CMK (cell line): ENCODE measurements at places on chromosomes 2 and 18.

- no peak for DNase-seq
Observed at GRCh38 chr2:70962211-70962884, 16.1 kb upstream of the ANKRD53 start.

- DNase-seq: no peak
Observed at GRCh38 chr2:108377815-108378630, at the start of gene SULT1C4. TSS of gene SULT1C4 (plus strand) at chr2:108377954. CDS start at chr2:108378338, 384 bp downstream.

DNA sequence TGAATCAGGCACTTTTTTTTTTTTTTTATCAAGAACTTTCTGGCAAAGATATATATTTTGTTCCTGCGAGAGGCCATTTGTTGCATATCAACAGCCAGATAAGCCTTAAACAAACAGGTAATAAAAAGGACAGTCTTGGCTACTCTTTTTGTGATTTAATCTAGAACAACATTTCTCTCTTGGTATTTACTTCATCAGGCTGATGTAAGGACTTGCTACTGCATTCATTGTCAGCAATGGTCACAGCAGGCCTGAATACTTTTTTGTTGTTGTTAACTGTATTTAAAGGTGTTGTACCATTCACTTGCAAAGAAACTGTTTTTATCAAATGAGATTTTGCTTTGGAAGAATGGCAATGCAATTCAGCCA, 683.8 kb downstream of the IRS1 start:
- no peak for DNase-seq

DNA sequence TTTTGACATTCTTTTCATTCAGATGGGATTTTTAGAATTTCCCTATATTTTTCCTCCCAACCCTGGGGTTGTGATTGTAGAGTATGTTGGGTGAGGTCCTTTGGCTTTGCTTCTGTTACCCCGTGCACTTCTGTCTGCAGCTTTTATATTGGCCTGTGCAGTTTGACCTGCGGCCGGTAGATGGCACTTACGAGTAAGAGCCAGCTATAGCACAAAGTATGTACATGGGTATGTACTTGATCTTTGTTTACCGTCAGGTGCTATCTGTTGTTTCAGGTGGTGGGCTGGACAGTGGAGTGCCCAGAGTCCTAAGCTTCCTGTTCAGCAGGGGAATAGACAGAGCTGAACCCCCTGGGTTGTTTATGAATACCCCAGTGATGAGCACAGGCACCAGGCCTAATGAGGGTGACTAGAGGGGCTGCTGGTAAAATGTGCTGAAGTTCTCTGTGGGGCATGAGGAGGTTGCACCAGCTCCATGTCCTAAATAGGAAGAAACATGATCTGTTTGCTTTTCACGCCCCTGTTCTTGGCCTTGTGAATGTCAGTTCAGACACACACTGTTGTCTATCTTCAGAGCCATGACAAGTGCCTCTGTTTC, 58.9 kb upstream of the THUMPD2 start:
- peak; percentile 38 for DNase-seq

DNA sequence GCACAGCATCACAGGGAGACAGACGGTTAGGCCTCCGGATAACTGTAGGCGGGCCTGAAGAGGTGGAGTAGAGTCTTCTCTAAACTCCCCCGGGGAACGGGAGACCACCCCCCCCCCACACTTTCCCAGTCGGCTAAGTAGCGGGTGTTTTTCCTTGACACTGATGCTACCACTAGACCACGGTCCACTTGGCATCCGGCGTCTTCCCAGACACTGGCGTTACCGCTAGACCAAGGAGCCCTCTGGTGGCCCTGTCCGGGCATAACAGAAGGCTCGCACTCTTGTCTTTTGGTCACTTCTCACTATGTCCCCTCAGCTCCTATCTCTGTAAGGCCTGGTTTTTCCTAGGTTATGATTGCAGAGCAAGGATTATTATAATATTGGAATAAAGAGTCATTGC, 25.7 kb upstream of the NCL start:
- DNase-seq: no peak

- no peak for DNase-seq
Observed at GRCh38 chr18:51151185-51151567, 46.3 kb downstream of the MEX3C start.

- DNase-seq: no peak
Observed at GRCh38 chr2:11784747-11785610, 38.5 kb downstream of the LPIN1 start.

DNA sequence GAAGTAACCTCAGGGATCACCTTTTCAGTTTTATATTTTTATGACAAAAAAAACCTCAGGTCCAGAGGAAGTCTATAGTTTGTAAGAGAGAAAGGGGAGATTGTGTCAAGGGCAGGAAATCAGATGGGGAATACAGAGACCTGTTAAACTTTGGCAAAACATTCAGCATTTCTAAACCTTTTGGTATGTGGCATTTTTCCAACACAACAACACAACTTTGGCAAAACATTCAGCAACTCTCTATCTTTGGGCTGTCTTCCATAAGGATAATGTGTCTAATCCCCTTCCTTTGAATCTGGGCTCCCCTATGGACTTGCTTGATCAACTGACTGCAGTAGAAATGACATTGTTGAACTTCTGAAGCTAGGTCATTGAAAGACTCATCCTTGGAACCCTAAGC, 220.6 kb upstream of the CCDC68 start:
- DNase-seq: no peak

DNA sequence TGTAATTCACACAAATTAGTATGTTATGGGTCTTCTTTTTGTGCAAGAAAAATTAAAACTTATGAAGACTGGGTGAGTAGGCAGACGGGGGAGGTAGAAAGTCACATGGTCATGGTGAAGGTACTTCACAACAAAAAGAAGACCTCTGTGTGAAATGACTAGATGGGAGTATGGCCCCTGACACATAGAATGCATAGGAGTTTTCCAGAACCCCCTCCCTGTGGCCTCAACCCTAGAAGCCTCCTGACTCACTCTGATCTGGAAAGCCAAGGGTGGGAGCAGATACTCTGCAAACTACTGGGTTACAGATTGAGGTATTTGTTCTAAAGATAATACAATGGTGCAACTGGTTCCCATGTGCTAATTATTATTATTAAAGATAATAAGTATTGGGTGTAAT, 23.2 kb downstream of the SATB2 start:
- DNase-seq: no peak

GRCh38 chr2:222499226-222499625, 74.9 kb downstream of the SGPP2 start:
- DNase-seq: no peak

GRCh38 chr2:46135228-46135855, 161.9 kb upstream of the EPAS1 start:
- no peak for DNase-seq

DNA sequence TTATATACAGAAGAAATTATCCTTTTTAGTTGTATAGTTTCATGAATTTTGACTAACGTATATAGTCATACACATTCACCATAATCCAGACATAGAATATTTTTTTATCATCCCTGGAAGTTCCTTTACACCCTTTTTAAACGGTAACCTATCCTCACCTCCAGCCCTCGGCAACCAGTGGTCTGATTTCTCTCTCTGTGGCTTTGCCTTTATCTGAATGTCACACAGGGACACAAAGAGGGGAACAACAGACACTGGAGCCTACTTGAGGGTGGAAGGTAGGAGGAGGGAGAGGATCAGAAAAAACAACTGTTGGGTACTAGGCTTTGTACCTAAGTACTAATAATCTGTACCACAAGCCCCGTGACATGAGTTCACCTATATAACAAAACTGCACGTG, 191.9 kb downstream of the MC4R start:
- no peak for DNase-seq

GRCh38 chr18:49898421-49898820, 85.1 kb upstream of the ACAA2 start:
- peak; percentile 25 for DNase-seq

DNA sequence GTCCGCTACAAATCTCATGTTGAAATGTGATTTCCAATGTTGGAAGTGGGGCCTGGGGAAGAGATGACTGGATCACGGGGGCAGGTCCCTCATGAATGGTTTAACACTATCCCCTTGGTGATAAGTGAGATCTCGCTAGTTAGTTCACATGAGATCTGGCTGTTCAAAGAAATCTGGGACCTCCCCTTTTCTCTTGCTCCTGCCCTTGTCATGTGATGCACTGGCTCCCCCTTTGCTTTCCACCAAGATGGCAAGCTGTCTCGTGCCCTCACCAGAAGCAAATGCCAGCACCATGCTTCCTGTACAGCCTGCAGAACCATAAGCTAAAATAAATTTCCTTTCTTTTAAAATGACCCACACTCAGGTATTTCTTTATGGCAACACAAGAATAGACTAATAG, 57.3 kb upstream of the C2orf15 start:
- no peak for DNase-seq
